ENCODE measurements at places on chromosomes 1 and 21.

- no peak for DNase-seq
Observed at GRCh38 chr1:28421744-28422143, 52.2 kb downstream of the PHACTR4 start.

DNA sequence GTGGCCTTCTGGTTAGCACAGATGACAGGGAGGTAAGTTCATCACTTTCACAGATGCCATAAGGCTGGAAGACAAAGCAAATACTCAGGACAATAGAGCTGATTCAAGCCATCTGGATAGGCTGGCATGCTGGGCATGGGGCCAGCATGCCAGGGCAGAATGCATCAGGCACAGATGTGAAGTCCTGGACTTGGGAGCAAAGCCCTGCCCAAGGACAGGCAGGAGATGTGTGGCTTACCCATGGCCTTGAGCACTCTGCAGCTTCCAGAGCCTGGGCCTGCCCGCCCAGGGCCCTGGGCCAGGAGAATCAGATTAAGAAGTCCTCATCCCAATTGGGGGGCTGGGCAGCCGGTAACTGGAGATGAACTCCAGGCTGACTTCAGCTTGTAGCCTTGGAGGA lies 135.7 kb upstream of the ZC3H12A start:
- DNase-seq: no peak

DNA sequence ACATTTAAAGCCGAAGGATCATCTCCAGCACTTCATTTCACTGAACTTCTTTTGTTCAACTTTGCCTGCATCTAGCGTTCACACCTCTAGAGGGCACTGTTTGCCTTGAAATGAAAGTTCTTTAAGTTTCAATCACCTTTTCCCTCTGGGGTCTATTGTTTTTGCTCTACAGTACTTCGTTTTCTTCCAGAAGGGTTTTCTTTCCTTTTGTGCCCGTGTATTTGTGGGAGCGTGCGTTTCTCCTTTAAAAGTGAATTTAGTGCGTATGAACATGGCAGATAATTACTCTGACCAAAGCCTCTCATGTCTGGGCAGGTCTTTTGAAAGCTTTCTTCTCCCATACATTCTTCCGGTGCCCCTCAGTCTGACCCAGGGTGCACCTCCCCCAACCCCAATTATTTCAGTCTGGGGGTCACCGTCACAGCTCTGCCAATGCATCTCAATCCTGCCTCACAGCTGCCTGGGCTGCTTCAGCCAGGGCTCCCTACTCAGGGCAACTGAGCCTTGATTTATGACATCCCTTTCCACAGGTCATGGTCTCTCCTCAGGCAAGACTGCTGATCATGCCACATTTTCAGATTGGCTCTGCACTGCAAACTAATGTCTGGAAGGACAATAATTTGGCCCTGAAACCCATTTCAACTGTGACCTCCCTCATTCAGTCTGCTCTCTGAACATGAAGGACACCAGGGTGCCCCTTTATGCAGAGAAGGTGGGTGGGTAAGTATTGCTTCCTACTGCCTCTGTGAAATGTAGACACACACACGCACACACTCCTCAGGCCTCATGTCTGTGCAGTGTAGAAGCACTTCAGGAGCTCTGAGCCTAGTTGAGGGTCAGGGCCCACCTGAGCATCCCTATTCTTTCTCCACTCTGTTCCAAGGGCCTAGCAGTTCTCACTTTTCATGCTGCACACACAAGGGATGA lies 88.6 kb downstream of the NUF2 start:
- no peak for DNase-seq

DNA sequence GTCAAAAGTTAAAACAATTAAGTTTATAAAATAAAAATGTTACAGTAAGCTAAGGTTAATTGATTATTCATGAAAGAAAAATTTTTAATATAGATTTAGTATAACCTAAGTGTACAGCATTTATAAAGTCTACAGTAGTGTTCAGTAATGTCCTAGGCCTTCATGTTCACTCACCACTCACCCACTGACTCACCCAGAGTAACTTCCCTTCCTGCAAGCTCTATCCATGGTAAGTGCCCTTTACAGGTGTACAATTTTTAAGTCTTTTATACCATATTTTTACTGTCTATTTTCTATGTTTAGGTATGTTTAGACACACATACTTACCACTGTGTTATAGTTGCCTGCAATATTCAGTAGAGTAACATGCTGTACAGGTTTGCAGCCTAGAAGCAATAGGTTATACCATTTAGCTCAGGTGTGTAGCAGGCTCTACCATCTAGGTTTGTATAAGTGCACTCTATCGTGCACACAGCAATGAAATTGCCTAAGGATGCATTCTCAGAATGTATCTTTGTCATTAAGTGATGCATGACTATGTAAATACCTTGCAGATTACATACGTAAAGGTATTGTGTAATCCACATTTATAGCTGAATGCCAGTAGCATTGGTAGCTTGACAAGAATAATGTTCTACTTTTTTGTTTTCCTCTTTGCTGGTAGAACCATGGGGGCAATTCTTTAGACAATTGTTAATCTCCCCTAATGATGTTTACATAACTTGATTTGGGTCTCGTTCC lies 35.7 kb upstream of the GPR88 start:
- DNase-seq: no peak

GRCh38 chr21:26064506-26064905 lies 106.1 kb downstream of the APP start:
- no peak for DNase-seq

GRCh38 chr21:43370091-43370658 lies 56.8 kb downstream of the SIK1 start:
- no peak for DNase-seq

GRCh38 chr1:184056921-184057555 lies 5.5 kb downstream of the TSEN15 start:
- DNase-seq: no peak

GRCh38 chr1:161209790-161210409 lies 5.2 kb upstream of the FCER1G start:
- DNase-seq: peak; percentile 24

- no peak for DNase-seq
Observed at GRCh38 chr1:243354511-243355153, 98.8 kb downstream of the SDCCAG8 start.

DNA sequence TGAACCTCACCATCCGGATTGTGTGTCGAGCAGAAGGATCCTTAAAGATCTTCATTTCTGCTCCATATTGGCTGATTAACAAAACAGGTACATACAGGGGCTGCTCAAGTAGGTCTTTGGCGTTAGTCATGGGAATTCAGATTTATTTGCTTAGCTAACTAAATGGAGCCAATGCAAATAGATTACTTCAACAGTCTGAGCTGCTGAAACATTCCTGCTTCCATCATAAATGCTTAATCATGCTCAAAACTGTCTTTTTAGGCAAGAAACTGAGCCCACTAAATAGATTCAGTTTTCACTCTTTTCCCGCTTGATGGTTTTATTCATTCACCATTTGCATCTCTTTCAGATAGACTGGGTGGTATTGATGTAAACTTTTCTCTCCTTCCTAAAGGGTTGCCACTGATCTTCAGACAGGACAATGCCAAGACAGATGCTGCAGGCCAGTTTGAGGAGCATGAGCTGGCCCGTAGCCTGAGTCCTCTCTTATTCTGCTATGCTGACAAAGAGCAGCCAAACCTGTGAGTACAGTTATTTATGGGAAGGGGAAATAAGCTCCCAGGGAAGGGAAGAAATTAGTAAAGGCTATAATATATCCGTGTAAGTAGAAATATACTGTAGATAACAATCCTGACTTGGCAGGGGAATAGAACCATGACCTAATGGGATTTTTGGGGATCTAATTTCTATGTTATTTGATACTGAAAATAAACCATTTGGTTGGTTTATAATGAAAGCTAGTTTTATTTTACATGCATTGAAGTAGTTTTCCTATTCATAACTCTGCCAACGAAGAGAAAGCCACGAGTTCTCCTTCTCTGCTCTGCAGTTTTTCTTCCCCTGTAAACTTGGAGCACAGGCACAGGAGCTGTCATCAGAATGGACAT lies 126.4 kb downstream of the VPS13D start:
- no peak for DNase-seq

DNA sequence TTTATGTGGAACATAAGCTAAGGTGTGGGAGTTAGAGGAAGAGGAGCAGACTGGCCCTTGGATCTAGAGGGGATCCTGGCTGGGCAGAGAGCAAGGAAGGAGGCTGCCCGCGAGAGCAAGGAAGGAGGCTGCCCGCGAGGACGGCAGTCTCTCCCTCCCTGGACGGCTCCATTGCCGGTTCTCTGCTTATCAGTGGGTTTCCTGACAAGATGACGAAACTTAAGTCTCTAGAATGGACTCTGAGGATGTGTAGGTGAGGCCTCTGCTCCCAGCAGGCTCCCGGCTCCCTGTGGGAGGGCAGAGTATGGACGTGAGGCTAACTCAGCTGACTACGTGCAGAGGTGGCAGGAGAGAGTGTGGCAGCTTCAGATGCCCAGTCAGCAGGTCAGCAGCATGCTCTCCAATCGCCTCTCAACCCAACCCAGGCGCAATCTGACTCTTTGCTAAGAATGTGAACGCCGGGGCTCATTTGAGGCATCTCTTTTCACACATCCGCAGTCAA lies 6.1 kb downstream of the MYBPHL start:
- DNase-seq: no peak

DNA sequence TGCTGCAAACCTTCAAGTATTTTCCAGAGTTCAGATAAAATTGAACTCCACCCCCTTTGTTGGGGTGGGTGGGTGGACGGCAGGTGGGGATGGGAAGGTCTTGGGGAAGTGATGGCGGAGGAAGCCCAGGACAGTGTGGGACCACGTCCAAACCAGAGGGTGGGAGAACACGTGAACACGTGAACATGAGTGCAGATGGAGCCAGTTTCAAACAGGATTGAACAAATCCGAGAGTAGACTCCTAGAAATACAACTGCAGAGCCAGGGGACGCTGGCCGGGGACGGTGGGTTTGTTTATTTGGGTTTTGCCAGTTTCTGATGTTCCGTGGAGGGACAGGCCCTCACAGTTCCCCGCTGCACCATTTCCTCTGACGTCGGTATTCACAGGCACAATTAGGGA lies 2.9 kb downstream of the KRTAP10-2 start:
- no peak for DNase-seq

DNA sequence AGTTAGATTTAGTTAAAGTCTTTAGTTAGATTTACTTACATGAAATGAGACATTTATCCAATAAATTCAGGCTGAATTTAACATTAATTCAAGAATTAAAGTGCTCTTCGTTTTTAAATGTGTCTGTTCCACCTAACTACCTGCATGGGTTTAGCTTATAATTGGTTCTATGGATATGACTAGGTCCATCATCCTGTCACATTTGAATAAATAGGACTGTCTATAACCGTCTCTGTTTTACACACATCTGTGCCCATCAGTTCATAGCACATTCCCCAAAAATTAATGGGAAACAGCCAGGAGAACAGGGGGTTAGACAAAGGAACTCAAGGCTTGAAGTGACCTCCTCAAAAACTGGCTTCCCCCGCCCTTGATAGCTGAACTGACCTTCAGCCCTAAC lies 219.6 kb downstream of the MRPL39 start:
- DNase-seq: no peak

DNA sequence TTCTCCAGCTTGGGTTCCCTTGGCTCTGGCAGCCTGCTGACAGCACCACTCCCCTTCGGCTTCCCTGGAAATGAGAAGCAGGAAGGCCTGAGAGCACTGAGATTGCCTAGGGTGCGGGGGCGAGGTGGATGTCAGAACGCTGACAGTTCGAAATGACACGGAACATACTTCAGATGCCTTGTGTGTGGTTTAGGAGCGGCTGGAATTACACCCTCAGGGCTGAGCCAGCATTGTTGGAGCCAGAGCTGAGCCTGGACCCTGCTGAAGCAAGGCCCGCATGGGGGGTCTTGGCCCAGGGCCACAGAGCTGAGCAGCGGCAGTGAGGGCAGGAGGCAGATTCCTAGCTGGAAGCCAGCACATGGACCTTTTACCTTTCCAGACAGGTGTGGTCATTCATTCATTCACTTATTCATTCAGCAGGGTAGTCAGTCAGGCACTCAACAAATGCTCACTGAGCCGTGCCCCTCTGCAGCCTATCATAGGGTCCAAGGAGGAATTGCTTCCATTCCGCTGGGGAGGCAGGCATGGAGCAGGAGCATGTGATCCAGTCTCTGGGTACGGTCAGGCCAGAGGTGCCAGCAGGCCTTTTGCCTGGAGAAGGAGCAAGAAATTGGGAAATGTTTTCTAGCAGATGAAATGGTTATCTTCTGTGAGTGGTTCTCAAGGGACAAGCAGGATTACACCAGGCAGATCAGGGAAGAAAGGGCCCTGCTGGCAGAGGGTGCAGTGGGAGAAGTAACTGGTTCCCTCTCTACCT lies 6.6 kb upstream of the FOXE3 start:
- no peak for DNase-seq

- no peak for DNase-seq
Observed at GRCh38 chr1:245108246-245108645, 46.5 kb upstream of the KIF26B start.

DNA sequence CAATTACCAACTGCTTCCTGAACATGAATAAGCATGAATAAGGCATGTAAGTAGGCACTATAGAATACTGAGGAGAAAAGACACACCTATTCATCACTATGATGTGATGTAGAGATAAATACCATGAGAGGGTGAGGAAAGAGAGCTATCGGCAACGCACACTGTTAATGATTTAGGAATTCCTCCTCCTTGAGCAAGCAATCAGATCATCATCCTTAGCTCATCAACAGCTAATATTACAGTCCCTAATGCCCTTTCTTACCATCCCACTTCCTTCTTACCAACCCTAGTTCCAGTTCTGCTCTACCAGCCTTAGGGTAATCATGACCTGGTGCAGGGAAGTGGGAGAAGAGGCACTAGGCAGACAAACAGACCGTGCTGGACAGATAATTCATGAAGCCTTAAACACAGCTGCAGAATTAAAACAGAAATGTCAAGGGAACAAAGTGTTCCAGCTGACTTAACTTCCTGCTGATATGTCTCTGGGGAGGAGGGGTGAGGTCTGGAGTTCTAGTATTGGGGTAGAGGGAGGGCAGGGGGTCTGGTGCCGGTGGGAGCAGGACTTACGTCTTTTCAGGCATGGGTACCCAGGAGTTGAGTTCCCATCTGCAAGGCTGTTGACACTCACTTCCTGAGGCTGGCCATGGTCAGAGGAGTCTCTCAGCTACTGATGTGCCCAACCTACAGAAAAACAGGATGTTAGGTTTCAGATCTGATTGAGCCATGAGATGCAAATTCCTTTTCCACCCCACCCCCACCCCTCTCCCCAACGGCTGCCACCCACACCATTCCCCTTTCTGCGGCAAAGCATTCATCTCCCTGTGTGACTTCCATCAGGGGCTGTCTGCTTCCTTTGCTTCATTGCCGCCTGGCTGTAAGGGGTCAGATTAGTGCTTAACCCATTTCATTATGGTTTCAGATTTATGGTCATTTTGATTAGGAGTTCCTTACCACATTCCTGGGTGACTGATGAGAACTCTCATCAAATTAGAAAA lies 12.6 kb upstream of the RCSD1 start:
- no peak for DNase-seq

- no peak for DNase-seq
Observed at GRCh38 chr1:64532646-64533045, 62.7 kb downstream of the CACHD1 start.

DNA sequence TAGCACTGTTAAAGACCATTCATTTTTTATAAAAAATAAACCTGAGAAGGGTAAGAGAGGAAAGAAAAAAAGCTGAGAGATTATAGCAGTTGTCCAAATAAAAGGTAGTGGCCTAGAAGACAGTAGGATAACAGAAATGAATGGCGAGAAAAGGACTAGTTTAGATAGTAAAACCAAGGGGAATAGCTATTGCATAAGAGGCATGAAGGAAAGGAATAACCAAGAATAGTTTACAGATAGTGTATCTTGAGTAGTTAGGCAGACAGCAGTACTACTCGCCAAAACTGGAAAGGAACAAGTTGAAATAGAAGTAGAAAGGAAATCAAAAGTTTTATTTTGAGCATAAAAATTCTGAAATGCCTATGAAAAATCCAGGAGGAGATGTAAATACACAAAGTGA lies 70.5 kb downstream of the EIF4G3 start:
- no peak for DNase-seq

Data from stimulated activated CD4-positive, alpha-beta T cell treated with anti-CD3 and anti-CD28 coated beads, TNF-alpha, amount 100 ng/mL, for 1 hour (primary cell).